Tibial artery (tissue), 4 donors: ENCODE measurements at places on chromosomes 12 and 14.

- DNase-seq = no peak
- H3K4me3 ChIP-seq = no peak overlapping the region
- H3K4me1 ChIP-seq = no peaks in the 10 kb centered on the region
- H3K27ac ChIP-seq = no peak overlapping the region
- no peaks in the 10 kb centered on the region for H3K27me3 ChIP-seq
These were observed 169.1 kb downstream of the SLC5A8 start for GRCh38 chr12:101040936-101041335.

DNA sequence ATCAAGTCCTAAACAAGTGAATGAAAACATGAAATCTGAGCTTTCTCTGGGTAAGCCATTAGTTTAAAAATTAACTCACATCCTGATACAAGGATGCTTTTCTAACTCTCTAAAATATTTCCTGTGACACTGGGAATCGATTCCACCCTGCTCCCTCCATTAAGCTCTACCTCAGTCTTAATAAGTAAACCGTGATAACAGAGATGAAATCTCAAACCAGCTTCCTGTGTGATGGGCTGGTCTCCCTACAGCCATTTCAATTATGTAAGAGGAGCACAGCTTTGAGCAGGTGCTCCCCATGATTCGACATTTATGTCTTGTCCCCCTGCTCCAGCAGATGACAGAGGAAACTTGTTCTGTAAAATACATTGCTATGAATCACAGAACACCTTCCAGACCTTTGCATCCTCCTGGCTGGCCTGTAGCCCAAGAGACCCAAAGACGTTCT, 59.0 kb downstream of the GAS2L3 start:
- H3K36me3 ChIP-seq = no peaks in the 10 kb centered on the region
- DNase-seq = no peak
- H3K27me3 ChIP-seq = no peaks in the 10 kb centered on the region
- no peak overlapping the region for H3K4me3 ChIP-seq
- H3K4me1 ChIP-seq = no peaks in the 10 kb centered on the region

GRCh38 chr14:28298156-28298555, 468.4 kb upstream of the FOXG1 start:
- no peak overlapping the region for H3K27ac ChIP-seq
- DNase-seq = no peak
- H3K36me3 ChIP-seq = no peaks in the 10 kb centered on the region
- no peak overlapping the region for H3K4me3 ChIP-seq
- no peaks in the 10 kb centered on the region for H3K4me1 ChIP-seq
- no peaks in the 10 kb centered on the region for H3K27me3 ChIP-seq

DNA sequence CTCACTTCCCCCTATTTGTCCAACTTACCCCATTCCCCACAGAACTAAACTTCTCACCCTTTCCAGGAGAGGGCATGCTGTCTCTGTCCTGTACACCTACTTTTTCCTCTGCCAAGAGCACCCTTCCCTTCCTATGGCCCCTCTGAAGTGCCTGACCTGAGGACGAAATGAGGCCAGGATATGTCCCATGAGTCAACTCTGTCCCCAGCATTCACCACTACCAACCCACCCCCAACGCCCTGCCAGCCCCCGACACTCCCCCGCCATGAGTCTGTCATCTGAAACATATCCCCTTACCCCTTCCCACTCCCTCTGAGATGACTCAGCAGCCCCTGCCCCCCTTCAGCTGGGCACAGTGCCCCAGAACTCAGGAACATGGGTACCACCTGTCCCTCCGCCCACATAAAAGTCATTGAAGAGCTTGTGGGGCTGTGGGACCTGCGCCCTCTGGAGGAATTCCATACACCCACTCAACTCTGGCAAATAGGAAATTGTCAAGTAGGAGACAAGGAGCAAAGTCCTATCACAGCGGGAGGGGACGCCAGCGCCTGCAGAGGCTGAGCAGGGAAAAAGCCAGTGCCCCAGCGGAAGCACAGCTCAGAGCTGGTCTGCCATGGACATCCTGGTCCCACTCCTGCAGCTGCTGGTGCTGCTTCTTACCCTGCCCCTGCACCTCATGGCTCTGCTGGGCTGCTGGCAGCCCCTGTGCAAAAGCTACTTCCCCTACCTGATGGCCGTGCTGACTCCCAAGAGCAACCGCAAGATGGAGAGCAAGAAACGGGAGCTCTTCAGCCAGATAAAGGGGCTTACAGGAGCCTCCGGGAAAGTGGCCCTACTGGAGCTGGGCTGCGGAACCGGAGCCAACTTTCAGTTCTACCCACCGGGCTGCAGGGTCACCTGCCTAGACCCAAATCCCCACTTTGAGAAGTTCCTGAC, 26.3 kb downstream of the ITGA7 start:
- no peaks in the 10 kb centered on the region for H3K27me3 ChIP-seq
- peak overlapping the region; percentile 4 for H3K4me3 ChIP-seq
- peaks cover 20% of the 10 kb centered on the region for H3K36me3 ChIP-seq
- peak; percentile 35 for DNase-seq

DNA sequence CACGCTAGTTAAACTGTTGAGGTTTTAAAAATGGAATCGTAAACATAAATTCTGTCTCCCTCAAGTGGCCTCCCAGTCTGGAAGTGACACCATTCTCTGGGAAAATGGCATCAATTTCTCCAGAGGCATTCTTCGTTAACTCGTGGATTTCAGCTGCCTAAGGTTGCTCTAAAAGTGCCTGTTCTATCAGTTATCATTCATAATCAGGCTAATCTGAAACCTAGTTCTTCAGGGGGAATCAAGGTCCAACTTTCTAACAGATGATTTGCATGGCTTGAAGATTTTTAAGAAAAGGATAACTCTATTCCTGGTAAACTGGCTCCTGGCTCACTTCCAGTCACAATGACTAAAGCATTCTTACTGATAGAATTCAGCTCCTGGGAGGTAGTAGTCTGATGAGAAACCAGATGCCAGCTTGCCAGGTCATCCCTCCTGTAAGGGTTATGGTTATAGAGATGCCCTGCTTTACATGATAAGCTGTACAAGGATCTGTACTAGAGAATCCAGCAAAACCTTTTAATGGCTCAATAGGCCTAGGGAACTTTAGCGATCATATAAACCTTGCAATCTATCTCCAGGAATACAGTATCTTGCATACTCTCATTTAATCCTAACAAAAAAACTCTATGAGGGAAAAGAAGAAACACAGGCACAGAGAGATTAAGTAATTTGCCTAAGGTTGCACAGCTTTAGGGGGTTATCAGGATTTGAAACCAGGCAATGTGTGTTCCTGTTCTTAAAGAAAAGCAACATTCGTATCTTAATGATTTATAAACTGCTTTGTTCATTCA, 1.5 kb downstream of the L3HYPDH start:
- peak; percentile 34 for DNase-seq
- H3K27ac ChIP-seq = peak overlapping the region; percentile 96
- peaks cover 10% of the 10 kb centered on the region for H3K36me3 ChIP-seq
- H3K4me3 ChIP-seq = peak overlapping the region; percentile 88

GRCh38 chr14:33934043-33934750, 16.7 kb downstream of the EGLN3 start:
- no peak for DNase-seq
- no peaks in the 10 kb centered on the region for H3K36me3 ChIP-seq
- H3K4me3 ChIP-seq = no peak overlapping the region
- H3K27me3 ChIP-seq = no peaks in the 10 kb centered on the region
- H3K4me1 ChIP-seq = peaks cover 15% of the 10 kb centered on the region
- H3K27ac ChIP-seq = no peak overlapping the region

DNA sequence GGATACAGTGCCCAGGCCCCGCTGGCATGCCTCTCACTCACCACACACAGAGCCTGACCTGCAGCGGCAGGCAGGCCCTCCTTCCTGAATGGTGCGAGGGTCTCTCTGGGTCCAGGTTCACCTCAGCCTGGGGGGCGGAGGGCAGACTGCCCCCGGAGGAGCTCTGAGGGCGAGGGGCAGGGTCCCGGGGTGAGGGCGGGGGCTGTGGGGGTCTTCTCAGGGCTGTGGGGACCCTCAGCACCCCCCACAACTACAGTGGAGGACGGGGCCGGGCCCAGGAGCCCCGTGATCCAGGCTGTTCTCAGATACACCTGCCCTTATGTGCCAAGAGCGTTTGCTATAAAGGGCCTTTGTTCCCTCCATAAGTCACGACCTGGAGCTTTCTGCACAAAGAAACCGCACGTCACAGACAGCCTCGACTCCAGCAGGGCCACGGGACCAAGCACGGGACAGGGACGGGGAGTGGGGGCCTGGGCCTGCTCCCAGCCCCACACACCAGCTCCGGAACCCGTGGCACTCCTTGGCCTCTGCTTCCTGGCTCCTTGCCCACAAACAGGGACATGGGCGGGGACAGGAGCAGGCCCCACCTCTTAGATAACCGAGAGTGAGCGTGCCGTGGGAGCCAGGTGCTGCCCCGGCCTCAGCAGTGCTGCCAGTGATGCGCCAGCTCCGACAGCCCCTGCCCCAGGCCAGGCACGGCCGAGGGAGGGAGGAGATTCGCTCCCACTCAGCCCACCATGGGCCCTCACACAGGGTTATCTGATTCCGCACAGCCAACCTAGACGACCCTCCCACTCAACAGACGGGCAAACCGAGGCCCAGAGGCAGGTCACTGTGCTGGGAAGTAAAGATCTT, 101.9 kb downstream of the RFLNA start:
- DNase-seq = peak; percentile 87
- H3K36me3 ChIP-seq = peaks cover 6% of the 10 kb centered on the region
- no peaks in the 10 kb centered on the region for H3K27me3 ChIP-seq
- H3K4me1 ChIP-seq = peaks cover 11% of the 10 kb centered on the region
- no peak overlapping the region for H3K4me3 ChIP-seq

DNA sequence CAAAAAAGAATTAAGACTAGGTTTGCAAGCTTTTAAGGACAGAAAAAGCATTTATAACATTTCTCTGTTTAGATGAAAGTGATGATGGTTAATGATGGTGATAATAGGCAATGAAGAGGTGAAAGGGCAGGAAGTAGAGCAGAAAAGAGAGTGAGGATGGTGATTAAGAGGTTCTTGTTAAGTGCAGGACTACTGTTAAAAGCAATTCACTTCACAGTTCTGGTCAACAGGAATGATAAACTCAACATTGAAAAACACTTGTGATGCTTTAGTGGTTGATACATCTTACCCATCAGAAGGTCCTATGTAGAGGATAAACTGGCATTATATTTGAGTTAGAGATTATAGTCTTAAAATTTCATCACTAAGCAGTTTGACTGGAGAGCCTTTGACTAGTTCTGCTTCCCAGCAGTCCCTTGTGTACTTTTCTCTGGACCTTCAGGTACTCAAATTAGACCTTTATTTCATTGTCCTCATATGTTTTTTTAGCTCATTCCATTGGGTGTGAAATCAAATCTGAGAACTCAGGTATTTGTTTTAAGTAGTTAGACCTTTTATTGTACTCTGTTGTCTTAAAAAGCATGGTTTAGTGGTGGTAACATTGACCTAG, 10.9 kb downstream of the RAP1B start:
- H3K4me1 ChIP-seq = peaks cover 63% of the 10 kb centered on the region
- no peaks in the 10 kb centered on the region for H3K36me3 ChIP-seq
- DNase-seq = no peak
- H3K27ac ChIP-seq = peak overlapping the region; percentile 29
- H3K4me3 ChIP-seq = no peak overlapping the region

- no peaks in the 10 kb centered on the region for H3K27me3 ChIP-seq
- no peaks in the 10 kb centered on the region for H3K36me3 ChIP-seq
- H3K4me1 ChIP-seq = no peaks in the 10 kb centered on the region
- no peak overlapping the region for H3K27ac ChIP-seq
- DNase-seq = no peak
These were observed 228.8 kb downstream of the C12orf75 start for GRCh38 chr12:105559310-105559709.

- H3K27ac ChIP-seq = no peak overlapping the region
- H3K4me3 ChIP-seq = no peak overlapping the region
- H3K27me3 ChIP-seq = peaks cover 29% of the 10 kb centered on the region
- H3K4me1 ChIP-seq = peaks cover 7% of the 10 kb centered on the region
- no peak for DNase-seq
- no peaks in the 10 kb centered on the region for H3K36me3 ChIP-seq
These were observed 2.1 kb upstream of the PLEK2 start for GRCh38 chr14:67413806-67414769.

- no peak overlapping the region for H3K27ac ChIP-seq
- H3K4me3 ChIP-seq = no peak overlapping the region
- no peaks in the 10 kb centered on the region for H3K4me1 ChIP-seq
These were observed 412.9 kb upstream of the GARIN6 start for GRCh38 chr12:99234702-99235101.

GRCh38 chr12:113134071-113134470, 1.5 kb downstream of the RASAL1 start:
- H3K27me3 ChIP-seq = peaks cover 77% of the 10 kb centered on the region
- H3K4me1 ChIP-seq = no peaks in the 10 kb centered on the region
- no peak overlapping the region for H3K4me3 ChIP-seq
- no peak for DNase-seq
- H3K36me3 ChIP-seq = no peaks in the 10 kb centered on the region

DNA sequence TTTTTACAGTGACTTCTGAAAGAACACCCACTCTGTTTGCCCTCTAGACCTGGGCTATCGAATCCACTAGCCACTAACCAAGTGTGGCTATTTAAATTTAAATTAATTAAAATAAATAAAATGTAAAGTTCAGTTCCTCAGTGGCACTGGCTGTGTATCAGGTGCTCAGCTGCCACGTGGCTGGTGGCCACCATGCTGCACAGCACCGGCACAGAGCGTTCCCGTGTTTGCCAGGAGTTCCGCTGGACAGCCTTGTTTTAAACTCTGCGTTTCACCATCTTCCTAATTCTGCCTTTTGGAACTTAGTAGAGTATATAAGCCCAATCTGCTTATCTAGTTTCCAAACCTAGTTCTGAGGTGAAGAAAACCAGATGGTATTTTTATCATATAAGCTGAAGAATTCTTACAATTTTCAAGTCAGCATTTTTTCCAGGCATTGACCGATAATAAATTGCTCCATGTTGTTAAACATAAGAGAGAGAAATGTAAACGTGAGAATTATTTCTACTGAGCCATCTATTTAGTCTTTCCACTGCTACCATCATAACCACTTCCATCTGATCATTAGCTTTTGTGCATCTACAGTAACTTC, 339.0 kb downstream of the CACNA1C start:
- no peak overlapping the region for H3K4me3 ChIP-seq
- no peak overlapping the region for H3K27ac ChIP-seq
- H3K27me3 ChIP-seq = no peaks in the 10 kb centered on the region
- DNase-seq = no peak
- peaks cover 56% of the 10 kb centered on the region for H3K4me1 ChIP-seq
- H3K36me3 ChIP-seq = no peaks in the 10 kb centered on the region
